ENCODE measurements at places on chromosomes 7 and 10.
A peak's percentile ranks its signal among the peaks of the same experiment; 100 is the strongest.

- DNase-seq = no peak
These were observed 371.7 kb upstream of the NRP1 start for GRCh38 chr10:33706191-33706590.

DNA sequence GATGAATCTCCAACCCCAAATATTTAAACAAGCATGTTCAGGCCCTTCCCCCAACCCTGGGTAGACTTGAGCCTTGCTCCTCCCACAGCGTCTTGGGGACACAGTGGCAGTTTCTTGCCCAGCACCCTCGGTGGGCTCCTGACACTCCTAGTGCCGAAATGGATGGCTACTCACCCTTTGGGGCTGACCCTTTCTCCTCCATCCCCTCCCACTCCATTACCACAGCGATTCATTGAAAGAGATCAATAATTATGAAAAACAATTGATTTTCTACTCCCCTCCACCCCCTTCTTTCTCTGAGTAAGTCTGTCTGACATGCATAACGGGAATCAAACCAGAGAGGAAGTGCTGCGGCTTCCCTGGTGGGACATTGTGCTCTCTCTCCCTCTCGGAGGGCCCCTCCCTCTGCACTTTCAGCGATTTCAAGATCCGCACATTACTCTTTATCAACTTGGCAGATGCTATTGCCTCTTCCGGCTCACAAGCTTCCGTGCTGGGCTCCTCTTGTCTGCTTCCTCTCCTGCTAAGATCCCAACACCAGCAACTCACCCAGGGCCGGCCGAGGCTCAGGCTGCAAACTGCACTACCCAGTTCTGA is 79.0 kb upstream of the PLXNA4 start:
- DNase-seq = peak; percentile 28

DNA sequence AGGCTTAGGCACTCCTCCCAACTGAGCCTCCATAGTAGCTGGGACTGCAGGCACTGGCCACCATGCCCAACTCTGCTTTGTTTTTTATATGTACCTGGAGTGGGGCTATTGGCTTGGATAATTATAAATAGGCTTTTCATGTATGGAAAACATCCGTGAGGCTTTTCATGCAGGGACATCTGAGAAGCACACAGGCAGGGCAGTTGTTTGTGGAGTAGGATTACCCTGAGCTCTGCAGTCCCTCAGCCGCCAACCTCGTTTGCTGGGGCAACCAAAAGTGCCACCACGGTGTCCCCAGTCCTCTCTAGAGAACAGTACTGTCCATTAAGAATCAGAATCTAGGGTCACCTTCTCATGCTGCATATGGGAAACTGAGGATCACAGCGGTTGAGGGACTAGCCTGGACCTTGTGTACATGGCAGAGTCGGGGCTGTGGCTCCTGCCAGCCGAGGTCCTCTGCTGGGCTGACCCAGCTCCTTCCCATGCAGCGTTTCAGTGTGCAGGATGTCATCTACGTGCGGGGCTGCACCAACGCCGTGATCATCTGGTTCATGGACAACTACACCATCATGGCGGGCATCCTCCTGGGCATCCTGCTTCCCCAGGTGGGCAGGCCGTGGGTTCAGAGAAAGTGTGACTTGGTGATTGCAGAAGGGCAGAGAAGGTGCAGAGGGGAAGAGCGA is 54.5 kb downstream of the TSPAN15 start:
- DNase-seq = no peak

DNA sequence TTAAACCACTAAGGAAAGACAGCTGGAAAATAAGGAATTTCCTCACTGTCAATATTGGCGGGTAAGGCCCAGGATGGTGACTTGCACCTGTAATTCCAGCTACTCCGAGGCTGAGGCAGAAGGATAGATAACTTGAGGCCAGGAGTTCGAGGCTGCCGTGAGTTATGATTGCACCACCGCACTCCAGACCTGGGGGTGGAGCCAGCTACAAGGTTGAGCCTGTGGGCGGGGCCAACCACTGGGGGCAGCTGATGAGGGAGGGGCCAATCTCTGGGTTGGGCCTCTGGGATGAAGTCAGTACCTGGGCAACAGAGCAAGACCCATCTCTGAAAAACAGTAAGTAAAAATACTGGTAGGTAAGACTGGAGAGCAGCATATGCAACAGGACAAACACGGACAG is 80.1 kb upstream of the ADO start:
- no peak for DNase-seq

- DNase-seq = no peak
These were observed 130.5 kb downstream of the PCLO start for GRCh38 chr7:83032195-83032594.

- peak; percentile 72 for DNase-seq
These were observed 36.5 kb upstream of the AP5Z1 start for GRCh38 chr7:4738711-4739527.

DNA sequence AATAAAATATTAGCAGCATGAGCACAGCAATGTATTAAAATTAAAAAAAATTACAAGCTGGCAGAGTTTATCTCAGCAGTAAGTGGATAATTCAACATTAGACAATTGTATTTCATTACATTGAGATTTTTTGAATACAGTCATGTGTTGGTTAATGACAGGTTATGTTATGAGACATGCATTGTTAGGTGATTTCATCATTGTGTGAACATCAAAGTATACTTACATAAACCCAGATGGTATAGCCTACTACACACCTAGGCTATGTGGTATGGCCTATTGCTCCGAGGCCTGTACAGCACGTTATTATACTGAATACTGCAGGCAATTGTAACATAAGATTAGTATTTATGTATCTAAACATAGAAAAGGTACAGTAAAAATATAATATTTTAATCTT is 29.7 kb downstream of the CCDC6 start:
- DNase-seq = no peak

DNA sequence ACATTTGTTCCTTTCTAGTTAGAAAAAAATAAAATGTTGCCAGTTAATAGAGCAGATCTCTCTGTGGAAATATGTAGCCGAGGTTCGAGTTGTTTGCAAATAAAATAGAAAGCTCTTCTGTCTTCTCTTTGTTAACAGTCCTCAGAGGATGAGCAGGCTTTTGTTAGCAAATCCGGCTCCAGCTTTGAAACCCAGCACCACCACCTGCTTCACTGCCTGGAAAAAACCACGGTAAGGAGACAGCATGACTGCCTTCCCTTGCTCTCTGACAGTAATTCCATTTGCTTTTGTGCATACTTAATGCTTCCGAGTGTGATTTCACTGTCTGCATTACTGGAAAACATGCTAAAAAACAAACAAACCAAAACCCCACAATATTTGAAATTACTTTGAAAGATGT is 115.6 kb downstream of the TSPAN12 start:
- DNase-seq = peak; percentile 24

DNA sequence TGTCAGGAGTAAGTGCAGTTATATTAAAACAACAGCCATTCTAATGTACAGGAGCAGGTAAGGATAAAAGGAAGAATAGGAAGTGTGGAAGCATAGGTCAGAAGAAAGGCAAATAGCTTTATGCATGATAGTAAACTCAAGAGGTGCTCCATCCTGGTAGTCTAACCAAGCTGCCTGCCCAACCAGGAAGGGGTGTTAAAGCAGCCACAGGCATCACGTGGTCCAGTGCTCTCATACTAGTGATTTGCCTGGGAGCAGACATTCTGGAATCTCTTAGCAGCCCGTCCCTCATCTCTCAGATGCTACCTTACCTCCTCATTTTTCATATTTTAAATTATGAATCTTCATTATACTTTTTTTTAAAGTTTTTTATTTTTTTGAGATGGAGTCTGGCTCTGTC is 18.5 kb downstream of the ABRAXAS2 start:
- no peak for DNase-seq

DNA sequence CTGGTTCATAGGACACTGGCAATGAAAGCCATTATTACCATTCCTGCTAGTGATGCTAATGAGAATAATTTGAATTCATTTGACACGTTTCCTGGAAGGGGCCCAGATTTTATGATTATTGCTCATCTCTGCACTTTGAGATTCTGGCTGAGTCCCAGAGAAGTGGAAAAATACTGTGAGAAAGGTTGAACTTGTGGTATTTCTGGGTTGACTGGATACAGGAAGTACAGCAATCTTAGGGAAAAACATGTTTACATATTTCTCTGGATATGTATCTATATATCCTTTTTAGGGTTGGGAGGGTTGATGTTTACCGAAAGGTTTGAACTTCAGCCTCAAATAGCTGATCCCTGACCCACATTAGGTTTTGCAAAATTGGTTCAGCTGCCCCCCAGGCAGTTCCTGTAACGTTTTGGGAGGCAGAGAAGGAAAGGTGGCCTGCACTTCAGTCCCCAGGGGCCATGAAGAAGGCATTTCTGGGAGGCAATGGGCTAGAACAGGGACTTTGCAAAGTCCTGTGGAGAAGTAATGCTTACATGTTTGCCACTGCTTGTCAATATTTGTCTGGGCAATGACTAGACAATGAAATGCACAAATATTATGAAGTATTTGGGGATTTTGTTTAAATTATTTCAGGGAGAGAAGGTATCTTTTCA is 253.7 kb upstream of the PITRM1 start:
- DNase-seq = peak; percentile 50

DNA sequence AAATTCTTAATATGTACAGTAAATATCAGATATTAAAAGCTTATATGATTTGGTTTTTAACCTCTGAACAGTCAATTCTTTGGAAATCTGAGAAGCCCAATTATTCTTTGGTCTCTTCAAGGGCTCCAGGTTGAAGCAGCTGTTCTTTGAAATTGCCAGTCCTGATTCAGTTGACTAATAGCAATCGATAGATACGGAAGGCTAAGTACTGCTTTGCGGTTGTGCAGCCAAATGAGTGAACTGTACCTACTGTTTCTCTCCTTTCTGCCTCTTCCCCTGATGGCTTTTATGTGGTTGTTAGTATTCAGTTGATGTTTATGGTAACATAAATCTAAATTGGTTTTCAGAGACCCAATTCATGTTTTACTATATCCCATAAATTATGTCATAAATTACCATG is 103.1 kb upstream of the RPA3 start:
- DNase-seq = no peak

Data from stomach (tissue), 19 donors.